Bronchial epithelial cell (primary cell): ENCODE measurements at places on chromosomes 4 and X.

- no peak for DNase-seq
Observed at GRCh38 chrX:9352694-9353411, 112.0 kb upstream of the TBL1X start.

- no peak for DNase-seq
Observed at GRCh38 chr4:134328741-134329140, 127.2 kb upstream of the PABPC4L start.

GRCh38 chr4:140602714-140603113, 34.0 kb upstream of the UCP1 start:
- no peak for DNase-seq

GRCh38 chr4:33625748-33626147, 2618.6 kb downstream of the ARAP2 start:
- no peak for DNase-seq
